Effector memory CD8-positive, alpha-beta T cell (primary cell): ENCODE measurements at places on chromosomes 11 and 22.
A peak's percentile ranks its signal among the peaks of the same experiment; 100 is the strongest.

GRCh38 chr22:48968201-48968959, 859.3 kb downstream of the BRD1 start:
- no peak for DNase-seq

- DNase-seq: no peak
Measured at GRCh38 chr22:49062802-49063544, 764.7 kb downstream of the BRD1 start.

GRCh38 chr22:26323013-26323412, 106.0 kb upstream of the ASPHD2 start:
- DNase-seq: no peak

DNA sequence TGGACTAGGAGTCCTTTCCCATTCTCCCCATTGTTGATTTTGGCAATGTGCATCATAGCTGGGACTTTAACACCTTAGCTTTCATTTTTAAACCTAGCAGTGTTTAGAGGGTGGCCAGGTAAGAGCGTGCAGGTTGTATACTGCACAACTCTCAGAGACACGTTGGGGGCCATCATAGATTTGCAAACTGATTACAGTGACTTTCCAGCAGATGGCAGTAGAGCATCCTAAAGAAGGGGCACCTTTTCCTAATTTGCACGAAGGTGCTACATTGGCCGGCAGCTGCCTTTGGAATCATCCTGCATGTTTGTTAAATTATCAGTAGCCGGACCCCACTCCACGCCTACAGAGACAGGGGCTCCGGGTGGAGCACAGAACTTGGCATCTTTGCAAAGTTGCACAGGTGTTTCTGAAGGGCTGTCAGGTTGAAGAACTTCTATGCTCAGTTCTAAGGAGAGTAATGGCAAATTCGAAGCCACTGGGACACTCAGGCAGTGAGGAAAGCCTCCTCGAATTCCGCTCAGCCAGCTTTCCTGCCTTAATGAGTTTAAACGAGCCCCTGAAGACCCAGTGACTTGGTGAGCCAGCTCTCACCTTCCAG, 7.7 kb downstream of the LHFPL7 start:
- DNase-seq: peak; percentile 44

GRCh38 chr22:31639436-31640039, 22.5 kb downstream of the PISD start:
- no peak for DNase-seq
